ENCODE measurements at places on chromosomes 13 and 19.
A peak's percentile ranks its signal among the peaks of the same experiment; 100 is the strongest.

GRCh38 chr19:51959791-51960190 lies 26.8 kb downstream of the ZNF350 start:
- no peak for DNase-seq

DNA sequence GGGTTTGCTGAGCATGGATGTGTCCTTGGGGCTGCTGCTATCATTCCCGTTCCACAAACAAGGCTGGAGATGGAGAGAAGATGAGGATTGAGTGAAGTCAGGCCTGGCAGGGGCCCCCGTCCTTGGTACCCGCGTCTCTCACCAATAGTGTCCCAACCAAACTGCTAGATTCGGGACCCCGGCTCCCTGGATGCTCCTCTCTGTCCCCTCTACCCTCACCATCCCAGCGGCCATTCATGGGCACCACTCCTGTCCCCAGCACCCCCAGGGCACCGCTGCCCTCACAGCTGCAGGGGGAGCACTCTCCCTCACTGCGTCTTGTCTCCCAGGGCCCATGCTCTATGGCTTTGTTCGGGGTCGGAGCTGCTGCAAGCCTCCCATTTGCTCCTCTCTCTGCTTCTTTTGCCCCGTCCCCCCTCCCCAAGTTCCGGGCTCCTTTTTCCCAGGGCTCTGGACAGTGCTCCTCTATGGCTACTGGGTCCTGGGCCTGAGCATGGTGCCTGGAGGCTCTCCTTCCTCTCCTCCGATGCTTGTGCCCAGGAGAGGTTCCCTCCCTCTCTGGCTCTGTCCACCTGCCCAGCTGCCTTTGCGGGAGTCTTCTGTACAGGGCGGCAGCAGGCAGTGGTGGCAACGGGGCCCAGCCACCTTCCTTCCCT lies 219.5 kb downstream of the TEX29 start:
- DNase-seq = no peak

DNA sequence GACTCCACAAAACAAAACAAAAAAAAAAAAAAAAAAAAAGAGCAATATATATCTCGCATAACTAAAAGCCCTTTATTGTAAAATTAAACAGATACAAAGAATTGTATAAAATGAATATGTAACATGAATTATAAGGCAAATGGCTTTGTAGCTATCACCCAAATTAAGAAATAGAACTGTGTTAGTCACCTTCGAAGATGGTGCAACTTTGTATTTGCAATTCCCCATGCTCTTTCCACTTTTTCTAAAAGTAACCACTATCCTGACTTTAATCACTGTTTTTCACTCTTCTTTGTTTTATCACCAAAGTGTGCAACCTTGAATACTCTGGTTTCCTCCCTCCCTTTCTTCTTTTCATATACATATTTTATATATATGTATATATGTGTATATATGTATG lies 57.1 kb upstream of the HTR2A start:
- no peak for DNase-seq

- no peak for DNase-seq
Measured at GRCh38 chr19:39582442-39582841, 19.9 kb upstream of the LGALS13 start.

- DNase-seq = no peak
Measured at GRCh38 chr19:46785054-46785979, 3.1 kb downstream of the SLC1A5 start.

DNA sequence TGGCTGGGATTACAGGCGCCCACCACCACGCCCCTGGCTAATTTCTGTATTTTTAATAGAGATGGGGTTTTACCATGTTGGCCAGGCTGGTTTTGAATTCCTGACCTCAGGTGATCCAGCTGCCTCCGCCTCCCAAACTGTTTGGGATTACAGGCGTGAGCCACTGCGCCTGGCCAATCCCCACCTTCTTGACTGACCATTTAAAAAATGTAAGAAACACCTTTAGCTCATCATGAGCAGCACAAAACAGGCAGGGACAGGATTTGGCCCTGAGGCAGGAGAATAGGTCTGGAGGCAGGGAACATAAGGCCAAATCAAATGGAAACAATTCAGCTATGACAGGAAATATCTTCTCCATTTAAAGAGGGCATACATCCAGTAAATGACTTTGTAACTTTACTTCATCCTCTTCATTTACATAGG lies 1.4 kb upstream of the MPV17L2 start:
- no peak for DNase-seq

GRCh38 chr19:17125062-17125727 lies 49.6 kb downstream of the MYO9B start:
- DNase-seq = no peak

- DNase-seq = no peak
Measured at GRCh38 chr13:90883592-90883991, 463.9 kb upstream of the MIR17HG start.

DNA sequence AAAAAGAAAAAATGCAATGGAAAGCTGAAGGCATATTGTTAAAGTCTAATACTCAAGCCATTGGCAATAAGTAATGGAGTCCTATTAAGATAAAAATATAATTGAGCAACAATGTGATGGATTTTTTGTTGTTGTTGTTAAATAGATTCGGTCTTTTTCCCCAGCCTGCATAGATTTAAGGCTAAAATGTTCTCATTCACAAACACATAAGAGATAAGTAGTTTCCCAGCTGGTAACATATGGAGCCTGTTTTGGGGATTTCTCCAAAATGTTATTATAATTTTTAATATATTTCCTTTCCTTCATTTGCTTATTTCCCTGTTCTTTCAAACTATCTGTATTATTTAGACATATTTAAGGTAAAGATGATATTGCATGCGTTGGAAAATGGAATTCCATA lies 1149.1 kb upstream of the PRR20A start:
- DNase-seq = no peak

DNA sequence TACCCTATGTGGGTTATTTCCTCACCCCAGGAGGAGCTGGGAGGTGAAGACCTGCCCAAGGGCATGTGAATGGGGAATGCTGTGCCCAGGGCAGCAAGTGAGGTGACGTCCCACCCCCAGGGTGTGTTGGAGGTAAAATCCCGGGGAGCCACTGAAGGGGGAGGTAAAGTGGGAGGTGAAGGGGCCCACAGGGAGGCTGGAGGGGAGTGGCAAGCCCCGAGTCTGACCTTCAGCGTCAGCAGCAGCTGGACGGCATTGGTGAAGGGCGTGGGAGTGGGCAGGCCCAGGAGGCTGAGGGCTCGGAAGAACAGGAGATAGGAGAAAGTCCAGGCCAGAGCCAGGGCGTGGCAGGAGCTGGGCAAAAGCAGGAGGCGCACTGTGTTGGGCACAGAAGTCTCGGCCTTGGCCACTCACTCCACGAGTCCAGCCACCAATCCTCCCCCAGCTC lies 2.4 kb downstream of the MBOAT7 start:
- DNase-seq = no peak

DNA sequence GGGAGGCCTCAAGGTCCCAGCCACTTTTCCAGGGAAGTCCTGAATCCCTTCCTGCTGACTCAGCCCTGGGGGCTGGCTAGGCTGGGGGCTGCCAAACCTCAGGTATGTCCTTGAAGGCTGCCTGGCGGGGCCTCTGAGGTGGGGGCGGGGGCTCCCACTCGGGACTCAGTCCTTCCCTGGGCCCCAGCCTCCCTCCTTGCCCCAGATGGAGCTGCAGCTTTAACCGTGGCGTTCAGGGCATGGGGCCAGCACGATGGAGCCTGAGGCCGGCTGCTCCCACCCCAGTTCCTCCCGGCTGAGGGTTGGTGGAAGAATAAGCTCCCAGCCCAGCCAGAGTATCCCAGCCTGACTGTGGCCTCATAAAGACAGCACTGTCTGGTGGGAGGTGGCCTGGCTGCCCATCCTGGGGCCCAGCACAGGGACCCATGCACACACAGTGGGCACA lies 12.4 kb downstream of the CILP2 start:
- no peak for DNase-seq

DNA sequence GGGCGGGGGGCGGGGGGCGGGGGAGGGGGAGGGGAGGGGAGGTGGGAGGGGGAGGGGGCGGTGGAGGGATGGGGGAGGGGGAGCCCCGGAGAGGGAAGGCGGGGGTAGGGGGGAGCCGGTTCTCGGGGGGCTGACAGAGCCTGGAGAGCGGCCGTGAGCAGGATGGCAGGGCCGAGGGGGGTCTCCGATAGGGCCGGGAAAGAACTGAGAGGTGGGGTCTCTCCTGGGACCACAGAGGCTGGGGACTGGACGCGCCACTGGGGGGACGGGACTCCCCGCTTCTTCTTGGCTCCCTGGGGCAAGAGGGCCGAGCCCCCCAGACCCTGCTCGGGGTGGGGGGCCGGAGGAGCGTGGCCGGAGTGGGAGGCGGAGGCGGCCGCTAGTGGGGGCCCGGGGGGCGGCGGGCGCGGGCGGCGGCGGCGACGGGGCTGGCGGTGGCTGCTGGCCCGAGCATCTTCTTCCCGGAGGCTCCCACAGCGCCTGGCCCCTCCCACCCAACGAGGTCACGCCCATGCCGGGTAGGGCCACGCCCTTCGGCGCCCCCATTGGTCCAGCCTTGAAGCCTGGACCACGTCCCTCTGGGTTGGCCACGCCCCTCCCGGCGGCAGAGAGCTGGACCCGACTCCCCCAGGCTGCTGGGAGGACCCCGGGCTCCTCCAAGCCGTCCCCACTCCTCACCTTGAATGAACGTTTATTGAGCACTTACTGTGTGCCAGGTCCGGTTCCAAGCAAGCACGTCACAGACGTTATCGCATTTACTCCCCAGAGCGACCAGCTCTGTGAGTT lies at the start of gene NOVA2:
TSS of gene NOVA2 (minus strand) at position 313 of the 786 bp plus-strand sequence. CDS start 514 bp downstream, outside the sequence.
- peak; percentile 73 for DNase-seq

GRCh38 chr19:46564701-46565100 lies 36.4 kb upstream of the CALM3 start:
- DNase-seq = no peak

DNA sequence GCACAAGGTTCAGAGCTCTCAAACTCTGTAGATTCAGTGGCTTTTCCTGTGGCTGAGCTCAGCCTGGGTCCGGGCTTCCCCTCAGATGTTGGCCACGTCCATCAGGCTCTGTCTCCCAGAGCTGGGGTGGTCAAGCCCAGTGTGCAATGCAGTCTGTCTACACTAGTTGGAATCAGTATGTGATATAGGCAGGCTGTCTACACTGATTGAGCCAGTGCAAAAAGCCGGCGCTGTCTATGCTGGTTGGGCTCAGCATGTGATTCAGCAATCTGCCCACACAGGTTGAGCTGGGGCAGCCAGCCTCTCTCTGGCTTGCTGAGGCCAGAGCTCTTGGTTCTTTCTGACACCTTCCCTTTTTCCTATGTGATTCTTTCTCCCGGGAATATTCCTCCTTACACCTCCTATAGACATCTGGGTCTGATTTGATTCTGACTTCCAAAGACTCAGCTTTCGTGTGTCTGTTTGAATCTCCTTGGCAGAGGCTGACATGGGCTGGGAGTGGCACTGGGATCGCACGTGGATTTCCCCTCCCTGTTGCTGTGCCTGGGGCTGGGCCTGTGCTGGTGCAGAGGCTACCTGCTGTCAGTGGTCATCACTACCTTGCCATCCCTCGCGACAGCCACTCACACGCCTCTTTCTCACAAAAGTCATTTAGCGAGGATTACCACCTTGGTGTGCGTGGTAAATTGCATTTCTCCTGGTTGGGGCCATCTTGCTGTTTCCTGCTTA lies 9.3 kb downstream of the CHST8 start:
- no peak for DNase-seq

- DNase-seq = no peak
Measured at GRCh38 chr19:13015361-13016223, 20.3 kb downstream of the NFIX start.

DNA sequence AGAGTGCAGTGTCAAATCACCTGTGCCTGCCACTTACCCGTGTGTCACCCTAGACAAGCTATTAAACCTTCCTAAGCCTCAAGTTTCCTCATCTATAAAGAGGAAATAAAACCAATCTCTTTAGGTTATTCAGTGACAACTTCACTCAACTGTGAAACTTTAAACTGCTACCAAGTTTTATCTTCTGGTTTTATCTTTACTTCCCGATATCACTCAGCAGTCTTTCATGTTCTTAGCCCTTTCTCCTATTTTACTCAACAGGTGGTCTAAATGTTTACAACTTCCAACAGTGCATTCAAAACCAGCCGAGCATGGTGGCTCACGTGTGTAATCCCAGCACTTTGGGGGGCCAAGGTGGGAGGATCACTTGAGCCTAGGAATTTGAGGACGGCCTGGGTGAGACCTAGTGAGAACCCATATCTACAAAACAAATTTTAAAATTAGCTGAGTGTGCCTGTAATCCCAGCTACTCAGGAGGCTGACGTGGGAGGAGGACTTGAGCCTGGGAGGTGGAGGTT lies 59.6 kb downstream of the GPALPP1 start:
- DNase-seq = no peak

GRCh38 chr19:48292798-48293197 lies 22.9 kb downstream of the ZNF114 start:
- no peak for DNase-seq

GRCh38 chr13:30984620-30985019 lies 52.2 kb downstream of the TEX26 start:
- no peak for DNase-seq

GRCh38 chr13:44331912-44332851 lies 41.4 kb upstream of the SERP2 start:
- DNase-seq = no peak

DNA sequence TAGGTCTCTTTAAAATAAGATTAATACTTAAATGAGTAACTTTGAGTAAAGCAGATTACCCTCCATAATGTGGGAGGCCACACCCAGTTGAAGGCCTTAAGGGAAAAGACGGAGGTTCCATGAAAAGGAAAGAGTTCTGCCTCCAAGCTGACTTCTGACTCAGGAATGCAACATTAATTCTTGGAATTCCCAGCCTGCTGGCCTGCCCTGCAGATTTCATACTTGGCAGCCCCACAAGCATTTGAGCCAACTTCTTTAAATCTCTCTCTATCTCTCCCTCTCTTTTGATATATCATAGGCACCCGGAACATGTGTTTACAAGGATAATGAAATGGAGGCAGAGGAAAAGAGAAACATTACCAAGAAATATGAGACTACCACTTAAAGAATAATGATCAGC lies 902.3 kb upstream of the MIR17HG start:
- DNase-seq = no peak

- no peak for DNase-seq
Measured at GRCh38 chr13:27461940-27462584, 11.7 kb upstream of the MTIF3 start.

DNA sequence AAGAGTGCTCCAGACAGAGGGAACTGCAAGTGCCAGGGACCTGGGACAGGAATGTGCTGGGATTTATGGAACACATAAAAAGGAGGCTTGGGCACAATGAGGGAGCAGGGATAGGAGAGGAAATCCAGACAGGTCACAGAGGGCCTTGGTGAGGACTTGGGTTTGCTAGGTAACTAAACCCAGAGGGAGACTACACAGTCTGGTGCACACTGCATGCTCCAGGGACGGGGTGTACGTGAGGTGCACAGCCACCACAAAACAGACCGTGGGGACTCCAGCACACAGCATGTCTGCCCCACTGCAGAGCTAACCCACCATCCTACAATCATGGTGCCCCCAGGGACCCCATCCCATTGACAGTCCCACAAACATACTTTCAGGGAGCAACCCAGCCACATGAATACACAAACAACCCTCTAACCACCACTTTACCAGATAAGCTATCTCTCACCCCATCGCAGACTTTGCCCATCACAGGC lies 5.5 kb upstream of the ZFP36 start:
- DNase-seq = no peak

DNA sequence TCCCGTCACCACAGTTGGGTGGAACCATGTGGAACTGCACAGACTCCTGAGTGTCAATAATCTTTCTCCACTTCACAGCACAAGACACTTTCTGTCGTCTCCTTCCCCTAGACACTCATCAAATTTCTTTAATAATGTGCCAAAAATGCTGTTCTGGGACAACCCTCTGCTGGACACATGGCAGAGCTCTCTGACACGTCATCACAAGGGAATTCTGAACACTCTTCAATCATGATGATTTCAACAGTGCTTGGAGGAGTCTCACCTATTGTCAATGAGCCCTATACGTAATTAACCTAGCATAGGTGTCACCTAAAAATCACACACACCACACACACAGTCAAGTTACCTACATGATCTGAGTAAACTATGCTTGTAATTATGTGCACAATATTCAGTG lies 141.3 kb downstream of the STOML3 start:
- DNase-seq = no peak
